ENCODE measurements at places on chromosomes 4 and X.

DNA sequence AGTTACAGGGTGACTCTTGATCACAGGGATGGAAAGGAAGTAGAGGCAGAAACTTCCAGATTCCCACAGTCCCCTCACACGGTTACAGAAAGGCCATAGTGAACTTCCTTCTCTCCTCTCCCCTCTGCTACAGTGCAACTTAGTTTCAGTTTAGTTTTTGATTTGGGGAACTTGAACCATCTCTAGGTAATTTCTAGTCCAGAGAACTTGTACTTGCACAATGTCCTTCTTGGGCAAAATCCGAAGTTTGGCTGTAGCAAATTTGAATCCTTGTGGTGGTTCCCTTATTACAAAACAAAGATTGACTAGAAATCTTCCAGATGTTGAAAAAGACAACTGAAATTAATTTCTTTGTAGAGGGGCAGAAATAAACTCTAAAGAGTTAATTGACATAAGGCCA is 1.2 kb upstream of the BLTP1 start:
- DNase-seq = no peak

- no peak for DNase-seq
Measured at GRCh38 chrX:46793386-46794143, 34.6 kb upstream of the SLC9A7 start.

DNA sequence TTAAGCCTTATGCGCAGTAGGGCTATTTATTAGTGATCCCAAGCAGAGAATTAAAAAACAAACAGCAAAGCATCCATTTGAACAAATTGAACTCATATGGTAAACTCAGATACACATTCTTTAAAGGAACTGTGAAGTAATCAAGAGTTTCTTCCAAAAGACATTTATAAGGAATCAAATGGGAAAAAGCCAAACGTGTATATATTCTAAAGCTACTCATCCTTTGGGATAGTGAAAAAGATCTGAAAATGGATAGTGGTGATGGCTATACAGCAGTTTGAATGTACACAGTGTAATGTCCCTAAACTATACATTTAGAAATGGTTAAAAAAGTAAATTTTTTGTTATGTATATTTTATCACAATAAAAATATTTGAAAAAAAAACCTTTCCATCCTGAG is 16.6 kb upstream of the HPGDS start:
- no peak for DNase-seq

DNA sequence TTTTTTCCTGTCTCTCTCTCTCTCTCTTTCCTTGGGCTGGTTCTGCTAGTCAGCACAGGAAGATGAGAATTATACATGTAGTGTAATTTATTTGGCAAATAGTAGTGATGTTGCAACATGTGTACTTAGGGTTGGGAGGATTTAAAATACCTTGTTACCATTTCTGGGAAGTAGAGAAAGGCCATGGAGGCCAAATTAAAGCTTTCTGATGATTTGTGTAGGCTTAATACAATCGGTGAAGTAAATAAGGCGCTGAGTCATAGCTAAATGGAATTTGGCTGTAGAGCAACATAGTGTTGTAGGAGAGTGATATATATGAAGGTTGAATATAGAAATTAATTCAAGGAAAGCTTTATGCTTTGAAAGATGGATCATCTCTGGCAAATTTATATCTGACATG is 295.3 kb downstream of the GRID2 start:
- DNase-seq = no peak

DNA sequence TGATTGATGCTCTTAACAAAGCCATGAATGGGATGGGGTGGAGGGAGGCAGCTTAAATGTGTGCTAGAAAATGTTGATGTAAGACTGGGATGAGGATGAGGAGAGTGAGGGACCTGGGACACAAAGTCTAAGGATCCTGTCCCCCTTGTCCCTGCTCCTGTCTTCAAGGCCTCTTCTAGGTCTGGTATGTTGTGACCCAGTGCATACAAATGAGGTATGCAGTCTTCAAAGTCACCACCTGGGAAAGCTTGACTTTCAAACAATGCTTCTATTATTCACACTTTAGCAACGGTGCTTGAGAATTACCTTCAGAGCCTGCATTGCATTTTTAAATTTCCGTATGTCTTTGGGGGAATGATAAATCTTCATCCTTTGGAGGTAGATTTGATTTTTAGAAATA is 88.4 kb upstream of the SLC34A2 start:
- DNase-seq = no peak

DNA sequence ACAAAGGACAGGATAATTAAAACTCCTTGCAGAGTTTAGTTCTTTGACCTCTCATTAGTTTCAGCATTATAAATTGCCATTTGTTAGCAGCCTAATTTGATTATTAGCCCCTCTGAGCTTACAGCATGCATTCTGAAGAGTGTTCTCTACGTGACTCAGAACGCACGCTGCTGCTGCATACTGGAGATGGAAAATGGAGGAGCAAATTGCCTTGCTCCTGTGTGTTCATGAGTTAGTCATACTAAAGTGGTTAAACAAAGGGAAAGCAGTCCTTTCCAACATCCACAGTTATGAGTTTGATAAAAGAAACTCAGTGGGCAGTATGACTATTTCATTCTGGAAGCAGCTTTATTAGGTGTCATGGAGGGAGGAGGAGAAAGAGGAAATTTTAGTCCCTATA is 922.5 kb downstream of the RPA4 start:
- no peak for DNase-seq

DNA sequence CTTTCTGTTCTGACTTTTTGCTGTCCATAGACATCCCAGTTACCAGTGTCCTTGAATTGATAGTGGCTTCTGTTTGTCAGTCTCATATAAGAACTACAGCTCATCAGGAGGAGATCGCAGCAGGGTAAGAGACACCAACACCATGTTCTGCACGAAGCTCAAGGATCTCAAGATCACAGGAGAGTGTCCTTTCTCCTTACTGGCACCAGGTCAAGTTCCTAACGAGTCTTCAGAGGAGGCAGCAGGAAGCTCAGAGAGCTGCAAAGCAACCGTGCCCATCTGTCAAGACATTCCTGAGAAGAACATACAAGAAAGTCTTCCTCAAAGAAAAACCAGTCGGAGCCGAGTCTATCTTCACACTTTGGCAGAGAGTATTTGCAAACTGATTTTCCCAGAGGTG is 30.1 kb downstream of the GUCY1A1 start:
- no peak for DNase-seq

- no peak for DNase-seq
Measured at GRCh38 chrX:41198410-41198809, 113.2 kb downstream of the USP9X start.

DNA sequence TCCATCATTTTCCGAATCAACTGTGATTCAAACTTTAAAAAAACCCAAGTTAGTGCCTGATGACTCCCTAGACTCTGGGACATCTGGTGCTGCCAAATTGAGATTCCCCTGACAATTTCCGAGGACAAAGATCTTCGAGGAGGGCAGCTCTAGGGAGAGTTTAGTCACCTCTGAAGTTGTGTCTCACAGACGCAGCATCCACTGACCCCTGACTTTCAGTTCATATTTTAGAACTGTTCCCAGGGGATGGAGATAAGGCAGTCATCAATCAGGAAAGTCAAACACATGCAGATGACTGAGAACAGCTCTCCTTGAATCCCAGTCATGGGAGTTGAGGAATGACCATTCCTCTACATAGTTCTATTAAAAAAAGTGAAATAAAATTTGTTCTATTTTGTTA is 643.9 kb downstream of the TRIML1 start:
- no peak for DNase-seq

- no peak for DNase-seq
Measured at GRCh38 chr4:145786830-145787229, 106.9 kb downstream of the C4orf51 start.

- no peak for DNase-seq
Measured at GRCh38 chrX:16137416-16138107, 14.2 kb downstream of the GRPR start.

DNA sequence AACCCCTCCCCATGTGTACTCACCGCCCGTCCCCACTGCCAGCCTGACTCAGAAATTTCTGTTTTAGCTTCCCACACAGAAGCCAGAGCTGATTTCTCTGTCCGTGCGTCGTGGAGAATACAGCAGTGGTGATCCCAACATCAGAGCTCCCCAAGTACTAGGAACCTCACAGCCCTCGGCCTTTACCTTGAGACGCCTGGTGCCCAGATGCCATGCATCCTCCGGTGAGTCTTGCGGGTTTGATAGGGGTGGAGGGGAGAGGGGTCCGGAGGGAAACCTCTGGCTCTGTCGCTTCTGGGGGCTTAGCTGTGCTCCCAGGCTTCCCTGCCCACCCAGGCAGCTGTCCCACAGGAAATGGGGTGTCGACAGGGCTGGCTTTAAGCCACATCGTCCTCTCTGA is 2.1 kb downstream of the LOC101059915 start:
- no peak for DNase-seq

GRCh38 chrX:152819732-152820131 is 10.8 kb downstream of the CETN2 start:
- DNase-seq = no peak

- DNase-seq = no peak
Measured at GRCh38 chr4:157564771-157565170, 344.2 kb downstream of the GRIA2 start.

DNA sequence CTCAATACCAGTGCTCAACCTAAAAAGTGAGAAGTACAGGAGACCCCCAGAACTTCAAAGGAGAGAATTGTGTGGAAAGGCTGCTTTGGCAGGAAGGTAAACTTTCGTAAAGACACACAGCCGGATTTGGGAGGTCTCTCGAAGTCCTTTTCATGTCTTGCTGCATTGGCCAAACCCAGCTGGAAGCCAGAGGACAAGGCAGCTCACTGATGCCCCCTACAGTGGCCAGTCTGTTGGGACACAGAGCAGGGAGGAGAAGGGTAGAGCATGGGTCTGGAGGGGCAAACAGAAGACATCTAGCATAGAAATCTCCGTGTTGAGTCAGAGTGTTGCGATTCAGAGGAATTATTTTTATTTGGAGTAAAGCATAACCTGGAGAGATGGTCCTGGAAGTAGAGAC is 198.9 kb downstream of the ANK2 start:
- DNase-seq = no peak

DNA sequence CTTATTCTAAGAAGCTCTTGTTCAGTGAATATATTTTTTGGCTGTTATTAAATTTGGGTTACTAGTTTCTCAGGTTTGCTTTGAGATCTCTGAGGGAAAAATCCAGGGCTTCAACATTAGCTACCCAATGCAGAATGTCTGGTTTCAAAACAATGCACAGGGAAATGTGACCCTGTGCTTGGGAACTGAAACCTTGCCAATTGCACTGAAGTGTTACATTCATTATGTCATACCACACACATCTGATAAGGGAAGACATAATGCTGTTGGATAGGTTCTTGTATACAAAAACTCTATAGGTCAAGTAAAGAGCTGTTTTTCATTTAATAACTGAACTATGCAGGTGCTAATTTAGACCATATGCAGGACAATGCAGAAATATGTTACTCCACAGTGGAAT is 345.3 kb upstream of the BMP3 start:
- no peak for DNase-seq

DNA sequence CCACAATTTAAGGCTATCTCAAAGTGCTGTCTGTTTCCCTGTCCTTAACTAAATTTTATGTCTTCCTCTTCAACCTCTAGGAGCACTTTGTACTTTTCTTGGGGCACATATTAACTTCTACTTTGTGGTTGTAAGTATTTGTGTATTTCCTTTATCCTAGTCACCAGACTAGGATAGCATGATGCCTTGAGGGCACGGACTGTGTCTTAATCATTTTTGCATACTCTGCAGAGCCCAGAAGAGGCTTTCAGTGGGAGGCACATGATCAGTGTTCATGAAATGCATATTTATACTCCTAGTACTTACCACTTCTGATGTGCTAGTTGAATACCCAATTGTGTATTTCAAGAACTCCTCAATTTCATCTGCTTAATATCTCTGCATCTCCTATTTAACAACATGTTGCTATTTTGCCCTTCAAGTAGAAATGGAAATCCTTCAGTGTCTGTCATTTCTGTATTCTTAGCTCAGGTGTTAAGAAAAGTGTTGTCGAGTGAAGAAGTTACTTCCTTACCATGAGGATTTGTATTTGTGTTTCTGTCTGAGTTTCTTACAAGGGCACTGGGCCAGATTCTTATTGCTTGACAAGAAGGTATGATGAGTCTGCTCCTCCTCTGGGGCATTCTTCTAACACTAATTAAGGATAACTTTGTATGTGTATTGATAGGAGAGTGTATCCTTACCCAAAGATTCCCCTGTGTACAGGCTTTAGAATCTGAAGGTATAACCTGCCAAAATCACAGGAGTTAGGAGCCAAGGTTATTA is 28.3 kb upstream of the PGRMC2 start:
- no peak for DNase-seq

DNA sequence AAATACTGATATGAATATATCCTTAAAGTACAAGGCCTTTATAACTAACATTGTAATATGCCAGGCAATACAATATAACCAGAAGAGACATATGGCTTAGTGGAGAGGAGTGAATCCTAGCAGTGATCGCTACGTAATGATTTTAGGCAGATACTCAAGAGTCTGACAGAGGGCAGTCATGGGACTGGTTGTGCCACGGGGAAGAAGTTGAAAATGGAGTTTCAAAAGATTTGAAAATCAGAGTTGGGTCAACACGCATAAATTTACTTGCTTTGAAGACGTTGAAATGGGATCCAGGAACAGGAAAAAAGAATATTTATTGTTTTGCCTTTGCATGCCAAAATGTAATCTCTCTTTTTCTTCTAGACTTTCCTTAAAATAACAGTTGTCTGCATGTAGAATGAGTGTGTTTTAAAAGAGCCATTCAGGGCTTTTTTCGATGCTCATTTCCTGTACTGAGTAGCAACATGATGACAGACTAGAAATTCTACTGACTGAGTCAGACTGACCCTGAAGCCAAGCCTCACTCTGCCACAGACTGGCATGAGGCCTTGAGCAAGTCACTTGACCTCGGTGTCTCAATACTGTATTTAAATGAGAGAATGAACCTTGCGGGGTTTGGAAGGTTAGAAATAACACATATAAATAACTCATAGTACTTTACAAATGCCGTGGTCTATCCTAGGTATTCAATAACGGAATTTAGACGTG is 8.1 kb upstream of the SMS start:
- DNase-seq = no peak

DNA sequence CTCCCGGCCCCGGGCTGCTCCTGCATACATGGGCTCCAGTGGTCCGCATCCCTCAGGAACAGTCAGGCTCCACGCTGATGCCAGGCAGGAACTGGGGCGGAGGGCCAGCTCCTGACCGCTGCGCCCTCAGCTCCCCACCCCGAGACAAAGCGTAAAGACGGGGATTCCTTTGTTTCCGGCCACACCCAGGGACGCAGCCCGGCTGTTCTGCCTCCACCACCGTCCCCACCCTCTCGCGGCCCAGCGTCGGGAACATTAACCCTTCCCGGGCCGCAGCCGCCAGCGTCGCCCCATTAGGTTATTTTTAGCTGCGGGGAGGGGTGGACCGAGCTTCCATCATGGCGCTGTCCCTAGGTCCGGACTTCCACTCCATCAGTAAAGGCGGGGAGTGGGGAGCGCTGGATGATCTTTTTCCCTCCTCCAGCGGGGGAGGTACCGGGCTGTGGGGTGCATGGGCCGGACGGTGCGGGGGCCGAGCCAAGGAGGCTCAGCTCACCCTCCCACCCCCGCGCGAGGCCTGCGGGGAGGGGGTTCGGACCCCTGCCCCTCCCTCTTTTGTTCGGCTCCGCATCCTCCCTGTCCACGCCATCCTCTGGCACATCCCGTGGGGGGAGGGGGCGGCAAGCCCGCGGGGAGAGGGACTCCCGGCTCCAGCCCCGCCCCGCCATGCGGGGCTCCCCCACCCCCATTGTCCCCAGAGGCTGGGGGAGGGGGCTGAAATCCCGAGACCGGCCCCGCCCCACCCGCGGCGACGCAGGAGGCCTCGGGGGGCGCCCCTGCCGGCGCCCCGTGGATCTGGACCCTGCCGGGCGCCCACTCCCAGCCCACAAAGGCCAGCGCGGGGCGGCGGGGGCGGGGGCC is 5.3 kb downstream of the CRMP1 start:
- no peak for DNase-seq

- DNase-seq = no peak
Measured at GRCh38 chr4:24930151-24930550, 17.3 kb upstream of the CCDC149 start.
